ENCODE measurements at places on chromosomes 12 and 14.

- DNase-seq: no peak
These were observed 131.1 kb downstream of the PIWIL1 start for GRCh38 chr12:130468700-130469245.

DNA sequence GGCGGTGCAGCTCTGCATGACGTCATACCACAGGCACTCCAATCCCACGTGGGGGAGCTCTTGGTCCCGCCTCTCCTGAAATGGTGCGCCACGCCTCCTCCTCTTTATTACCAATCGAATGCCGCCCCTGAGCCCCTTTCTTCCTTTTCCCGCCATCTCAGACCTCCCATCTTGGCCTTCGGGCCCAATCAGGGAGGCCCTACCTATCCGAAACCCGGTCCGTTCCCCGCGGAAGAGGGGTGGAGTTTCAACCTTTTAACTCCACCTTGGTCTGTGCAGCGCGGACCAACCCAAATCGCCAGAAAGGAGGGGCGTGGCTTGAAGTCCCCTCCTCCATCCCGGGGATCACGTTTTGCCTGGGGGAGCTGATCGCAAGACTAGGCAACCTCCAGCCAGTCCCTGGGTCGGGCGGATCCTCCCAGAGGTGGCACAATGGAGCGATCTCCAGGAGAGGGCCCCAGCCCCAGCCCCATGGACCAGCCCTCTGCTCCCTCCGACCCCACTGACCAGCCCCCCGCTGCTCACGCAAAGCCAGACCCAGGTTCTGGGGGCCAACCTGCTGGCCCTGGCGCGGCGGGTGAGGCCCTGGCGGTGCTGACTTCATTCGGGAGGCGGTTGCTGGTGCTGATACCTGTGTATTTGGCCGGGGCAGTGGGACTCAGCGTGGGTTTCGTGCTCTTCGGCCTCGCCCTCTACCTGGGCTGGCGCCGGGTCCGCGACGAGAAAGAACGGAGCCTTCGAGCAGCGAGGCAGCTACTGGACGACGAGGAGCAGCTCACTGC, at the start of gene ESYT1:
Gene ESYT1, plus strand, starts transcription at position 380 of the 782 bp plus-strand sequence. Its CDS starts 53 bp downstream, at position 433.
- peak; percentile 100 for DNase-seq

GRCh38 chr12:3135522-3136461, 58.6 kb downstream of the TSPAN9 start:
- peak; percentile 91 for DNase-seq

DNA sequence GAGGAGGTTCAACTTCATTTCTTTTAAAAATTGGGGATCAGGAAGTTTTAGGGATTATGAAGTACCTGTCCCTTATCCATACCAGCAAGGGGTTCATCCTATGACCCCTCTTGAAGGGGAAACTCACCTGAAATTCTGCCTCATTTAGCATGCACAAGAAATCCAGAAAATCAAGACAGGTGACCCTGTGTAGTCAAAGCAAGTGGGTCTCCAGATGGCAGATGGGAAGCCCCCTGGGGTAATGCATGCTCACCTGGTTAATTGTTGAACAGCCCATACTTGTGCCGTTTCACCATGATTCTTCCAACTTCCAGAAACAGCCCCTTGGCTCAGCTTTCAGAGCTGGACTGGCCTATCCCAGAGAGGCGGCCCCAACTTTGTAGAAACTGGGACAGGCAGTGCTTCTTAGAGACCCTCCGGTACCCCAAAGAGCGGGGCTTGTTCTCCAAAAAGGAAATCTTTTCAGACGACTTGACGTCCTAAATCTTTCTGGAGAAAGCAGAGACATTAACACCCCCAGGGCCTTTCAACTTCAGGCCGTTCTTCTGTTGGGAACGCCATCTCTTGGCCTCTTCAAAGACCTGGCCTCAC, 66.3 kb upstream of the ESRRB start:
- DNase-seq: no peak

GRCh38 chr14:92633724-92634123, 114.7 kb downstream of the LGMN start:
- no peak for DNase-seq

GRCh38 chr12:754473-754820, 2.1 kb downstream of the WNK1 start:
- peak; percentile 42 for DNase-seq

DNA sequence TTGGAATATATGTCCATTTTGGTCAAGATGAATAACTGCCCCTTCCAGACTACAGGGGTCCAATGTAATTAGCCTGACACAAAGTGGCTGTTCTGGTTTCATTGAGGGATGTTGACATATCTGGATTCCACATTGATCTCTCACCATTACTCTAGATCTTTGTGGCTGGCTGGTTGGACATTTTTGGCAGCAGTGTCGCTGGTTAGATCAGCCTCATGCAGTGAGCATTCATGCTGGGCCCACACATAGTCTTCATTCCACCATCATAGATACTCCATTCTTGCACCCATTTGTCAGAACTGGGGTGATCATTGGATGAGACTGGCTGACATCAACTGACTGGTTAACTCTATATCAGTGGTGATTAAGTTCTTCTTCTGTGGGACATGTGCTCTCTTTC, 74.4 kb downstream of the MGST1 start:
- DNase-seq: no peak

GRCh38 chr14:32298346-32298745, 30.8 kb upstream of the AKAP6 start:
- DNase-seq: no peak

DNA sequence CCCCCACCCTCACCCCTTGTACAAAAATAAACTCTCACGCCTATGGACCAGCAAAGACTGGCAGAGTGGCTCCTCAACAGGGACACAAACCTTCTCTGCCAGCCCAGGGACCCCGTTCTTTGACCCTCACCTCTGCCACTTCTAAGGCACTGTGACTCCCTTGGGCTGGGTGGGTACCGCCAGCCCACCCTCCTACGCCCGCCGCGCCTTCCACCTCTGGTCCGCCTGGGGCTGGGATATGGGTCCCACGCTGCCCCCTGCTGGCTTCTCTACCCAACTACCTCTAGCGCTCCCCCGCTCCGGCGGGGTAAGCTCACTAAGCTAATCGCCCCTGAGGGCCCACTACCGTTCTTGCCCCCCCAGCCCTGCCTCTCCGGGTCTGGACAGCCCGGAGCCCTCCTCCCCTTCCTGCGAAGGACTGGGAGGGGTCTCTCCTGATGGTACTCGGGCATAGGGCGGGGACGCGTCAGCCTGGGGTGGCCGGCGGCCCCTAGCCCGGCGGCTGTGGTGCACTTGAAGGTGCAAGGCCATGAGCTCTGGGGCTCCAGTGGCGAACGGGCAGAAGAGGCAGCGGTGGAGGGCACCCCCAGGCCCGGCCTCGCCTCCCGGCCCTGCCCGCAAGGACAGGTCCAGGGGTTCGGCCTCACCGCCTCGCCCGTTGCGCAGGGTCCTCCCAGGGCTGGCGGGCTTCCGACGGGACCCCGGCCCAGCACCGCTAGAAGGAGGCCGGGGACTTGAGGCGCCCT, 8.1 kb downstream of the ZNF219 start:
- no peak for DNase-seq

GRCh38 chr12:96242597-96242996, 48.4 kb downstream of the ELK3 start:
- DNase-seq: no peak

- peak; percentile 60 for DNase-seq
These were observed 213.5 kb upstream of the SLC38A2 start for GRCh38 chr12:46585854-46586621.

DNA sequence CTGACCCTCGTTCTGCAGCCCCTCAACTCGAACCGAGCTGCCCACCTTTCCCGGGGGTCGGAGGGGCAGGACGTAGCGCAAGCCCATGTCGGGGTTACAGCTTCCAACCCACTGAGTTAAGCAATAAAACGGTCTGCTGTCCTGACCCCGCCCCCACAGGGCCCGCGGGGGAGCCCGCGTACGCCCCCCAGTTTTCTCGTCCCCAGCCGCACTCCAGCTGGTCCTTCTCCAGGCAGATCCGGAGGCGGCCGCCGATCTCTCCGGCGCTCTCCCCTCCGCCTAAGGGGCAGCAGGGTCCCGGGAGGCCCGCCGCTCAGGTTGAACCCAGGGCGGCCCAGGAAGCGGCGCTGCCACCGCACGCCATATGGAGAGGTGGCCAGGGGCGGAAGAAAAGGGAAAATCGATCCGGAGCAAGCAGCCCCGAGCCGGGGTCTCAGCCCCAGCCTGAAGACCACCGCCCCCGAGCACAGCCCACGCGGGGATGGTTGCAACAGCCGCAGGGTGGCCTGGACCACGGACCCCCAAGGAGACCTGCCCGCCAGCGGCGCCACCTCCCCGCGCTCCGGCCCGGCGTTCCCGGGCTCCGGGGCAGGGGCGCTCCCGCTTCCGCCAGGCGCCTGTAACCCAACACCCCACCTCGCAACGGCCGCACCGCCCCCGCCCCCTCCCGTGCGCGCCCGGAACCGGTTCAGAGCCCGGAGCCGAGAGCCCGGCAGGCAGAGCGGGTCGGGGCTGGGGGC, 760 bp downstream of the ACTN1 start:
- DNase-seq: peak; percentile 75

- no peak for DNase-seq
These were observed 30.4 kb upstream of the SIX1 start for GRCh38 chr14:60679566-60680258.

GRCh38 chr12:78406828-78407227, 457.7 kb upstream of the SYT1 start:
- DNase-seq: no peak

DNA sequence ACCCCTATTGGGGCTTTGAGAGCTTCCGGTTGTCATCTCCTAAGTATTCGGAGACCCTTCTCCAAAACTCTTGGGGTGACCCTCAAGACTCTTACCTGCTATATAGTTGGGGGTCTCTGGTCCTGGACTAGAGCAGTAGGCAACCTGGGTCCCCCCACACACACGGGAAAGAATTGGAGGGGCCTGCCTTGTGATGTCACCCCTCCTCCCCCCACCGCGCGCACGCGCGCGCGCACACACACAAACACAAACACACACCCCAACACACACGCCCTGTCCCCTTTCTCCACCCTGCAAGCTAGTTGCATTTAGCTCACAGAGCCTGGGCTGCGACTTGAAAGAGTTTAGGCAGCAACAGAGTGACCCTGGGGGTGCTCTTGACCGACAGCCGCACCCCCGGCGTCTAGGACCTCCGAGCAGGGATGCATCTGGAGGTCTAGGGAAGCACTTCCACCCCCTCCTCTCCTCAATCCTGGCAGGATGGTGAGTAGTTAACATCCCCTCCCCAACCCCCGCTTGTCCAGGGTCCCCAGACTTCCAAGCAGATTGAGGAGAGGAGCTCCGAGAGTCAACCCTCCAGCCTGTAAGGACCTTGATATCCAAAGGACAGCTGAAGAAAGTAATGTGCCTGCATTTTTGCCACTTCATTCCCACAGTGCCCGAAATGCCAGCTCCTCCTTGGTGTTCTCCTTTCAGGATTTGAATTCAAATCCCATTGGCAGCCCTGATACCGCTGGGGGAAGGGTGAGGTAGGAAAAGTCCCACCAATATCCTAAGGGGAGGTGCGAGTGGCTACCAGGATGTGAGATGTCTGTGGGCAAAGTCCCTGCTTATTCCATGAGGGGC, 1.4 kb upstream of the DNAJC14 start:
- peak; percentile 92 for DNase-seq

GRCh38 chr14:89004166-89004565, 179.7 kb downstream of the TTC8 start:
- DNase-seq: no peak

DNA sequence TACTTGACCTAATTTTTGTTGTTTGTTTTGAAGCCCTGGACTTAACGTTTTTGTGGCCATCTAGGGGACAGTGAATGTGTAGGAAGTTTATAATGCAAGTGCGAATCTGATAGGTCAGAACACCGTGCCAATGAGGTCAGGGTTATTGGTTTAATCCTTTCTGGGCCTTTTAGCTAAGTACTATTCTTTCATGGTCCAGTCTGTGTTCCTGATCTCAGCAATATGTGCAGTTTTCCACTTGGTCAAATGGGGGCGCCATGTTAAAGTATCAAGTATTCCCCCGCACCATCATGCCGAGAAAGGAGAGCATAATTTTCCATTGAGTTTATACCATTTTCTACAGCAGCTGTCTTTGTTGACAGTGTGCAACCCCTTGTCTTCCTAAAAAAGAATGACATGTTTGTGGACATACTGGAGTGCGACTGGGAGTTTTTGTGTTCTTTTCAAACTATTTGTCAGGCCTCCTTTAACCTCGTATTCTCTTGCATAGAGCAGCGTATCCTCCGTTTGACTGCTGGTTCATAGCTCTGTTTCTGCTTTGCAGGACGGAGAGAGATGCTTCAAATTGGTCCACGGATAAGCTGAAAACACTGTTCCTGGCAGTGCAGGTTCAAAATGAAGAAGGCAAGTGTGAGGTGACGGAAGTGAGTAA, 1.3 kb downstream of the AHSA1 start:
- peak; percentile 71 for DNase-seq

DNA sequence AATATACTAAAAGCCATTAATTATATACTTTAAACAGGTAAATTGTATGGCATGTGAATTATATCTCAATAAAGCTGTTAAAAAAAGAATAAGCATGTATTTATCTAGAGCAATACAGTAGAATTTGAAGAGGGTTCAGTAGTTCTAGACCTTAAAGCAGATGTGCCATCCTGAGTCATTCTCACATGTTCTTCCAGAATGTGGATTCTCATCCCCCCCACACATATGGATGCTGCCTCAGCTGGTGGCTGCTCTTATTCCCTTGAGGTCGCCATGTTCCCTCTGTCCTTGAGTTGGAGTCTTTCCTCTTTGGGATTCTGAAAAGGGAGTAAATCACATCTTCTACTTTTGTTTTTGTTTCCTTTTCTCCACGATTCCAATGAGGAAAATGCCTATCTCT, 321.3 kb downstream of the AEBP2 start:
- DNase-seq: no peak

DNA sequence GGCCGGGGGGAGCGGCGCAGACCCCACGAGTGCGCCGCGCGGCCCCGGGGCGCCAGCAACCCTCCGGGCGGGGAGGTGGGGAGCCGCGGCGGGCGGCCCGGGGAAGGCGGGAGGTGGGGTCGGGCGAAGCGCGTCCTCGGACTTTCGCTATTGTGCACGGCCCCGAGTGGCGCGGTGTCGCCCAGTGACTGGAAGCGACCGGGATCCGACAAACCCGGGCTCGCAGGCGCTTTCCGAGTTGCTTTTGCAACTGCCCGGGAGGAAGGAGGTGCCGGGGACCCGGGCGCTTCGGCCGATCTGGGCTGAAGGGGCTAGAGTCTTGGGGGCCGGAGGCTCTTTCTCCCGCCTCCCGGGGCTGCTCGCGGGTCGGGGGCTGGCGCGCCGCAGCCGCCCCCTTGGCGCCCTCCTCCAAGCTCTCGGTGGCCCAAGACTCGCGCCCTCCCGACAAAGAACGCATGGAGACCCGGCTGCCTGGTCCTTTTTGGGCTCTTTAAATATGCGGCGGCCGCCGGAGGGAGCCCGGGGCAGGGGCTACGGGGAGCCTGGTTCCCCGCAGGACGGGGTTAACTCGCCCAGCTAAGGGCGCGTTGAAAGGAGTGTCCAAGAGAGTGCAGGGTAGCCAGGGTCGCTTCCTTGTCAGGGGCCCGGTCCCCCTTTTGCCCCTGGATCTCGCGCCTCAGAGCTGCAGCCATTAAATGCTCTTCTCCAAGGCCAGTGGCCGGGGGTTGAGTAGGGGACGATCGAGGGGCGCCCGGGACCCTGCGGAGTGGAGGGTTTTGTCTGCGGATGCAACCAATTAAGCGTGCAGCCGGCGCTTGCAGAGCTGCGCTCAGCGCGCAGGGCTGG, 1.4 kb downstream of the HMGA2 start:
- DNase-seq: peak; percentile 77

Data from tongue (tissue), 3 donors.